ENCODE measurements at places on chromosomes 4 and X.

DNA sequence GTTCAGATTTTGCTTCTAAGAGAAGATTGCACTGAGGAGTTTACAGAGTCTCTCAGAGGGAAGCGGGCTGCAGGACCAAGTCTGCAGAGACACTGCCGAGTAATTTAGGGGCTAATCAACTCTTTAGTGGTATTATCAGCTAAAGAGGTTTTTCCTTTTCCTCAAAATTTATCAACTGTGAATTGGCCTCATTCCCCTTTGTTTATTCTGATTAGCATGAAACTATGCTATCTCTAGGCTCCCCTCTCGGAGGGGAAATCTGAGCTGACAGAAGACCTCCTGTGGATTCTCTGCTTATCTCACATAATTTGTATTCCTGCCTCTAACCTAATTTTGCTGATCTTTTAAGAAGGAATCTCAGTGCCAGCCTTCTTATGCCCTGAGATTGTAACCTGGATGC is 201.0 kb downstream of the DCTD start:
- DNase-seq = no peak

DNA sequence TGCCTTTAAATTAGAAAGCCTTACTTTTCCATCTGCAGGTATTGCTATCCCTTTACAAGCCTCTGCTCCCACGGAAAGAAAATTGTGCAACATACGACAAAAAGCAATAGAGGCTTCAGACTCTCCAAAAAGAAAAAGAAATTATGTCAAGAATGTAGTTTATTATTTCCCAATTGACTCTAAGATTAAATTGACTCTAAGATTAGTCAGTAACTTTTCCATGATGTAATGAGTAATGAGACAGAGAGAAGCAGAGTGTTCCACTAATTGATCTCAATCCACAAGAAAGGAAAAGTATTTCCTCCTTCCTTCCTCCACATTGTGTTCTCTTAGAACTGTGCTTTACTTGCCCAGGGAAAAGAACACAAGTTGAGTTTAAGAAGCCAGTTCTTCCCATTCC is 345.7 kb upstream of the HS3ST1 start:
- no peak for DNase-seq

GRCh38 chrX:2425286-2426071 is 75.3 kb downstream of the DHRSX start:
- no peak for DNase-seq

GRCh38 chr4:8762951-8763735 is 108.5 kb downstream of the HMX1 start:
- no peak for DNase-seq

DNA sequence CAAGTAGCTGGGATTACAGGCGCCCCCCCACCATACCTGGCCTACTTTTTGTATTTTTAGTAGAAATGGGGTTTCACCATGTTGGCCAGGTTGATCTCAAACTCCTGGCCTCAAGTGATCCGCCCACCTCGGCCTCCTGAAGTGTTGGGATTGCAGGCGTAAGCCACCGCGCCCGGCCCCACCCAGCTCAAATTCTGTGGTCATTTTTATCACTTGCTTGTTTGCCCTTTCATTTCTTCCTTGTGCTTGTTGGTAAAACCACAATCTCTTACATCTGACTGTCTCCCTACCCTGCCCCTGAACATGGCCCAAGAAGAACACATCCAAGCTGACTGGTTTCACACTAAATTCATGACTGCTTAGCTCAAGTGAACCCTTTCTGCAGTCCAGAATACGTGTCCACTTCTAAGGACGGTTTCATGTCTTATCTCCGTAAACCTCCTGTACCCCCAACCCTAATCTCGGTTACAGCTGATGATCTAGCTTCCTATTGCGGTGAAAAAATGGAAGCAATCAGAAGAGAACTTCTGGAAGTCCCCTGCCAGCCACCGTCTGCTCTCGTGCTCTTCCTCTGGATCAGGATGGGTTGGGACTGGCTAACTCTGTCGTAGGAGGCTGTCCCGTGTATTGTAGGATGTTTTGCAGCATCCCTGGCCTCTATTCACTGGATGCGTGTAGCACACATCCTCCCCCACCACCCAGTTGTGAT is 5.4 kb upstream of the RS1 start:
- DNase-seq = no peak

DNA sequence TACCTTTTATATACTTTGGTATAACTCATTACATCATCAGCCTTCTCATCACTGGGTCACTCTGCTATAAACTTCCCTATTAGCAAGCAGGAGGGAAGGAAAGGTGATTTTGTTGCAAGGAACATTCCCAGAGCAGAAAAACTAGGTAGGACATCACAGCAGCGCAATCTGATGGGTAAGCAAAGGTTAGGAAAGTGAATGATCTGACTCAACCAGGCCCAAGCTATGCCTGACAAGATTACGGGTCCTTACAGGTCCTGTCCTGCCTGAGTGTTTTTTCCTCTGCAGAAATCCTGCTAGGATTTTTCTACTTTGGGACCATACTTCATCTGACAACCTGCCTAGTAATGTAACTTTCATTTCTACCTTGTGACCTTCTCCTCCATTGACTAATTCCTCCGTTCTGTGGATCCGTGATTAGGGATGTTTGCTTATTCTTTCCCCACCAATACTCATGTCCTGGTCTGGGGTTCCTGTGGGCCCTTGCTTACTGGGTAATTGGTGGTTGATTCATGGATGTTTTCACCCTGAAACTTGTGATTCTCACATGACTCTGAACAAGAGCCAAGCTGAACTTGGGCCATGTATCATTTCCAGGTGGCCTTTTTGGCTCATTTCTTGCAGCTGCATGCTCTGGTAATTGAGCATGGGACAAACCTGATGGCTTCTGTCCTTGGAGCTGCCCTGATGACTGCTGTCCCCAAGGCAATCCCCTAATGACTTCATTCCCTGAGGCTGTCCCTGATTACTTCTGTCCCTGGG is 111.9 kb upstream of the KIT start:
- DNase-seq = no peak

DNA sequence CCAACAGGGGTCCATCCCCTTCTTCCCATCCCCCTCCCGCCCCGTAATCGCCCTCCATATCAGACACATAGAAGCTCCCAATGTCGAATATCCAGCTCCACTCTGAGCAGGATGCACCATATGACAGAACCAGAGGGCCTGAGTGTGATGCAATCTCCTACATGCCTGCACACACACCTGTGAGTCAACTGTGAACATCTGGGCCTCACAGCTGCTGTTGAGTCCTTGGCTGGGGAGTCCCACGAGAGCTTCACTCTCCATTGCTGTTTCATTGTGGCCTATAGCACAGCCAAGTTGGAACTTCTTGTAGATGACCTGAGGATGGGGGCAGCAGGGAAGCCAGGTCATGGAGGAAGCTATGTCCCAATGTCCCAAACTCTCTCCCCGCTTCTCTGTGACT is 8.2 kb downstream of the SLC38A5 start:
- DNase-seq = no peak

GRCh38 chr4:62448911-62449310 is 1248.8 kb downstream of the ADGRL3 start:
- DNase-seq = no peak

DNA sequence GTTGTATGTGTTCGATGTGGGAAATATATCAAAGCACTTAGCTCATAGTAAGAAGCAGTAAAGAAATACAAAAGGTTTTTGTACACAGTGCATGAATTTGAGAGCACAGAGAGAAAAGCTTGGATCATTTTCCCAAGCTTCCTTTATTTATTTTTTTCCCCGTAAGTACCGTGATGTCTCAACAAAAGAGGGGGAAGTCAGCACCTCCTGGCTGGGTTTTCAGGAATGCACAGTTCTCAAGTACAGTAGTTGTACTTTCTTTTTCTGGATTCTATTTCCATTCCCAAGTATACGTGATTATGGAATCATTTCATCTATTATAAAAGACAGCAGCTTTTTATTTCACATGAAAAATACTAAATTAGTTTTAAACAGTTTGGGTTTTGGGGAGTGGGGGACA is 171.5 kb upstream of the EDNRA start:
- DNase-seq = no peak

GRCh38 chrX:27186671-27187070 is 276.5 kb downstream of the PPP4R3C start:
- no peak for DNase-seq

- DNase-seq = no peak
Observed at GRCh38 chr4:8580321-8581093, at the start of gene GPR78. Gene GPR78 (plus strand): TSS chr4:8580392. CDS start chr4:8580983, 591 bp downstream.

- no peak for DNase-seq
Observed at GRCh38 chrX:9340598-9341290, 124.1 kb upstream of the TBL1X start.

DNA sequence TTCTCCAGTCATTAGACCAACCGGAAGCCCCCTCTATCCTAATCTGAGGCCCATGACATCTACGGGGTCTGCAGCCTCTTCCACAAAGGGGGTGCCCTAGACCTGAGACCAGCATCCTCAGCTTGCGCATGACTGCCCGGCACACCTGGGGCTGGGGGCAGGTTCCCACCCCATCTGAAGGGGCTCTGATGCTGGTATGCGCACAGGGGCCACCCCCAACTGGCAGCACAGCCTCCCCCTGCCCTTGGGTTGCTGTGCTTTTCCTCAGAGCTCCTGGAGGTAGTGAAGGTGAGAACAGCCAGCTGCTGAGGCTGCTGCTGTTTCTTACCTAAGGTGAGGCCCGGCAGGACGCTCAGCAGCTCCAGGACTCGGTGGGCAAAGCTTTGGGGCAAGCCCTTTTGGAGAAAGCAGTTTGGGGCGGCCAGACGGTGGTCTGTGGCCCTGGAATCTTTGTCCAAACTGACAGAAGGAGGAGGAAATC is 18.9 kb upstream of the CPLX1 start:
- no peak for DNase-seq

DNA sequence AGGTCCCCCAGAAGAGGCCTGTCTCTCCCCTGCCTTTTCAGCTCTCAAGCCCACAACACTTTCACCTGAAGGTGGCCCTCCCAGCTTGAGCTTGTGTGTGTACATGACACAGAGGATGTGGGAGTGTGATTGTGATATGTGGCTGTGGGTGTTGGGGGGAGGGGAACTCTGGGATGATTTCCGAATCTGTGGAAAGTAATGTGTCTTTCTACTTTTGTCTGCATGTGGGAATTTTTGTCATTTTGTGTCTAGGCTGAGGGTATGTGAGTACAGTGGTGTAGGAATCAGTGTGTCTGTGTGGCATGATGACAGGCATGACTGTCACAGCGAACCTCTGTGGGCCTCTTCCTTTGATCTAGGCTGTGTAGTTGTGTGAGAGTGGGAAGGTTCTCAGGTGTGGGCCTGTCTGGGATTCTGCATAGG is 6.4 kb downstream of the SYP start:
- DNase-seq = no peak

- DNase-seq = no peak
Observed at GRCh38 chr4:100288811-100289529, 98.7 kb upstream of the DDIT4L start.

Measured in stimulated activated CD4-positive, alpha-beta T cell treated with anti-CD3 and anti-CD28 coated beads, Interleukin-1b, Interleukin-23, amount 100 ng/mL, for 1 hour (primary cell).